ENCODE measurements at places on chromosomes 16 and 17.

DNA sequence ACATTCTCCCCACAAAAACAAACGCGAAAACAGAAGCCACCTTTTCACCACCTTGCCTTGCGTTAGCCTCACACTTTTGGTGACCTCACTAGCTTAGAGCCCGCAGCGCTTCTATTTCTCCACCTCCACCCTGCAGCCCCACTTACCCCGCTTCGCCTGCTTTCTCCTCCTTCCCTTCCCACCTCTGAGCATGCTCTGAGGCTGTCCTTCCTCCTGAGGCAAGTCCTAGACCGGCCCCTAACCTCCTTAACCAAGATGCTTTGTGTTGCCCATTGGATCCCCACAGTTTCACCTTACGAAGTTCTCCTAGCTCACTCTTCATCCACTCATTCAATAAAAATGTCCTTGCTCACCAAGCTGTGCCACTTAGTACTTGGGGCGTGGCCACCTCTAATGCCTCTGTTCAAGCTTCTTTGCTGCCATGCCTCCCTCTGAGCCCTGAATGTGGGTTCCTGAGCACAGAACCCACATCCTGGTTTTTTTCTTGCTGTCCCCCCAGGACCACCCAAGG, 1.3 kb downstream of the GNGT2 start:
- no peak for DNase-seq

DNA sequence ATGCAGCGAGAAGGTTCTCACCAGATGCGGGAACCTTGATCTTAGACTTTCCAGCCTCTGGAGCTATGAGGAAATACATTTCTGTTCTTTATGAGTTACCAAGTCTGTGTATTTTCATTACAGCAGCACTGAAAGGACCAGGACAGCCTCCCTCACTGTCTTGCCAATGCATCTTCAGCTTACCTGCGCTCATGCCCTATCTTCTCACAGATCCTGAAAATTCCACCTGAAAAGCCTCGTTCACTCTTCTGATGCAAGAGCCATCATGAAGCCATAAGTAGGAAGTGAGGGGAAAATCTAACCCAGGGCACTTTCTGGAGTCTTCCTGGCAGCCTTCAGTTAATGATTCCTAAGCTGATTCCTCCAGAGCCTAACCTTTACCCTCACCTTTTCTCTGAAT, 194.0 kb downstream of the SALL1 start:
- DNase-seq, result no peak

- no peak for DNase-seq
Observed at GRCh38 chr17:38746849-38747462, 1.2 kb downstream of the PCGF2 start.

DNA sequence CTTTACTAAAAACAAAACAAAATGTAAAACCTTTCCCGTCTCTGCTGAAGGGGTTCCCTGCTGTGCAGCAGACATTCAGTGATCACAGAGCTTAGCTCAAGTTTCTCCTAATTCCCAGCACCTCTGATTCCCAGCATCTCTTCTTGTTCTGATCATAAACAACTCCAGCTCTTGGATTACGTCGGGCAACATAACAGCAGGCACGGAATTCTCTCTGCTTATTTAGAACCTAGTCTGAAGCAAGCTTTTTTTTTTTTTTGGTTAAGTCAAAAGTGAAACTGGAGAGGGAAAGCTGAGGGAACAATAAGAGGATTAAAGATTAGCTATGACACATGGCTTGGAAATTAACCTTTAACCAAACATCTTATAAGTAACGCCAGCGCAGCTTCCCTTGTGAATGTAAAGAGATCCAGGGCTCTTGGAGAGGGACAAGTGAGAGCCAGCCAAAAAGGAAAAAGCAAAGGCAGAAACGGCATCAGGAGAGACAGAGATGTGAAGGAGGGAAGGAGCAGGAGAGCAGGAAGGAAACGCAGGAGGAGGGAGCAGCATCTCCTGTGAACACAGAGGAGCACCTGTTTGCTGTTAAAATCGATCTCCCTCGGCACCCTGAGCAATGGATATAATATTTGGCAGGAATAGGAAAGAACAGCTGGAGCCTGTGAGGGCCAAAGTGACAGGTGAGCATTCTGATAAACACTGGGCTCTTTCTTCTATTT, at the start of gene BCO1:
Gene BCO1, plus strand, starts transcription at position 394 of the 716 bp plus-strand sequence. Its CDS starts 220 bp downstream, at position 614.
- DNase-seq, result no peak

DNA sequence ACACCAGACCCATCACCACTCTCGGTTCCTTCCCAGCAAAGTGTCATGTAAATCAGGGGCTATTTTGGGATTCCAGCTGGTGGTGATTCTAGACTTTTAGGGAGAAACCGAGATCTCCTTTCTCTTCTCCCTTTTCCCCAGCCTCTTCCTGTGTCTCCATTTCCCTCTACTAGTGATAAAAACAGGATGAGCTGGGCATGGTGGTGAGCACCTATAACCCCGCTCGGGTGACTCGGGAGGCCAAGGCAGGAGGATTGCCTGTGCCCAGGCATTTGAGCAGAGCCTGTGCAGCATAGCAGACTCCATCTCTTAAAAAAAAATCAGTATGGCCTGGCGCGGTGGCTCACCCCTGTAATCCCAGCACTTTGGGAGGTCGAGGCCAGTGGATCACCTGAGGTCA, 6.1 kb downstream of the TBX21 start:
- DNase-seq, result no peak
